ENCODE measurements at places on chromosomes 11 and 22.

- DNase-seq = no peak
Observed at GRCh38 chr11:117145393-117145761, 1.3 kb downstream of the PAFAH1B2 start.

DNA sequence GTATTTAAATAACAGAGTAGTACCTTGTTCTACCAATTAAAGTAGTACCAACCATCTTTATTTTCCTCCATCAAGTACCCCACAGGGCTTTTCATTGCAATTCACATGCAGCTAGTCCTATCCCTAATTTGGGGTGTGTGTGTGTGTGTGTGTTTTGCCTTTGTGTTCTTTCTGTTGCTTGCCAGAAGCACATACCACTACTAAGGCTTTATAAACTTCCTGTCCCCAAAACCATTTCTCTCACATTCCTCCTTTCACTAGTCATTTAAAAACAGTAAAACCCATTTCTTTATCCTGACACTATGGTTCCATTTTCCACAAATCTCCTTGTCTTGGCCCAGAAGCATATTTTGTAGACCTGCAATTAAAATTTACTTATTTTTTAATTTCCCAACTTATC, 54.6 kb downstream of the SLC36A4 start:
- DNase-seq = no peak

DNA sequence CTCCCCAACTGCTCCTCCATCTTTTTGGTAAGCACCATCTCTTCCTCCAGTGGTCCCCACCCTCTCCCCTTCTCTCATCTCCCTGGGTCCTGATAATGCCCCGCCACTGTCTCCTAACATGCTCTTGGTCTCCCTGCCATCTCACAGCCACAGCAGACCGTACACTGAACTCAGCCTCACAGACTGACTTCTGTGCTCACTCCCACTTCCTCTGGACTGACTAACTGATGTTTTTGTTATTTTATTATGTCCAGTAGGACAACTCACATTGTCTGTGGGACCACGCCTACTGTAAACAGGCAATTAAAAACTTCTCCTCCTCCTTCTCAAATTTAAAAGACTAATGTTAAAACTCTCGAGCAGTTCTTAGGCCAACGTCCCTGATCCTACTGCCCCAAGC, 2.6 kb upstream of the GNAZ start:
- no peak for DNase-seq

DNA sequence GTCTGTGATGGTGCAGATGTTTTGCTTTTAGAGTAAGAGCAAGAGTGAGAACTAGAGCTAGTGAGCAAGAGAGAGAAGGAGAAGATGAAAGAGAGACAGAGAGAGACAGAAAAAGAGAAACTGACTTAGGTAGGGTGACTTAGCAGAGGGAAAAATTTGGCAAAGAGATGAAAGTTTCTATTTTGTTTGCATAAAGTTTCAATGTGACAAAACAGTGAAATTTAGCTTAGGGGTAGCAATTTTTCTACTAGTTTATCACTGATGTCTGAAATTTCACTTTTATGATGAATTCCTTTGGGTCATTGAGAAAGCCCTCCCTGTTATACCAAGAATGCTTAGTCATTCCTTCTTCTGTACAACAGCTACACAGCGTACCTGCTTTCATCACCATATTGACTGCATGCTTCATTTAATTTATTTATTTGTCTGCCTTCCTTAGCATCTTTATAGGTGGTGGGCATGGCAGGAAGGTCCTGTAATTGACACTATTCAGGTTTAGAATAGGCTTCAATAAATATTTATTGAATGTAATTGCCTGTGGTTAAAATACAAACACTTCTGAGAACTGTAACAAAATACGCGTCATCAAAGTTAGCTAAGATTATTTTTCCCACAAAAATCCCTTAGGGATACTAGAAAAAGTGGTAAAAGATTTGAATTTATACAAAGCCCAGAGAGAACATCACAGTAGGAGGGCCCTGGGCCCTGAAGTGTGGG, 19.9 kb upstream of the CTSC start:
- no peak for DNase-seq

- DNase-seq = no peak
Observed at GRCh38 chr22:35463231-35463933, 63.4 kb downstream of the MCM5 start.

DNA sequence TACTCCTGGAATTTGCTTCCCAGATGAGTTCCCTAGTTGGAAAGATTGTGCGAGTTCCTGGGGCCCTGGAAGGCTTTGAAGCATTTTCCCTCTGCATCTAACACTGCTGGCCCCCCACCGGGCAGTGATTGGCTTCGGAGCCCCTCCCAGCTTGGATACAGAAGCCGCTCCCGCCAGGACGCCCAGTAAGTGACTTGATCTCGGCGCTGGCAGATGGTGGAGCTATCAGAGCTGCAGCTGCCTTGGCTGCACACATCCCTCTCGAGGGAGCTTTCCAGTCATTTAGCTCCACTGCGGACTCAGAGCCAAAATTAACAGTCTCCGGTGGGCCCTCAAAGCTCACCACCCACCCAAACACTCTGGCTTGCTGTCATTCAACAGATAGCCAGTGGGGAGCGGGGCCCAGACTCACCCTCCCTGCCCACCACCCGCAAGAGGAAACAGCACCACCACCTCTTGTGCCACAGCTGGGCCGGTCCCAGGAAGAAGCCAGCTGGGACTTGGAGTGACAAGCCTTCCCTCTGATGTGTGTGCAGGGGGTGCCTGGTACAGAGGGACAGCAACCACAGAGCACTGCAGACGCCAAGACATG, 162.3 kb downstream of the TRIM29 start:
- DNase-seq = no peak

DNA sequence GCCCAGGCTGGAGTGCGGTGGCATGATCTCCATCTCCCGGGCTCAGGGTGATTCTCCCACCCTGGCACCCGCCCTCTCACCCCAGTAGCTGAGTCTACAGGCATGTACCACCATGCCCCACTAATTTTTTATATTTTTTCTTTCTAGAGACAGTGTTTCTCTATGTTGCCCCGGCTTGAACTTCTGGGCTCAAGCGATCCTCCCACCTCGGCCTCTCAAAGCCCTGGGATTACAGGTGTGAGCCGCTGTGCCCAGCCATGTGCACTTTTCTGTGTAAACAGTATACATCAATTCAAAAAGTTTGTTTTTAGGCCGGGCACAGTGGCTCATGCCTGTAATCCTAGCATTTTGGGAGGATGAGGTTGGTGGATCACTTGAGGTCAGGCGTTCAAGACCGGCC, 14.7 kb downstream of the GRIK4 start:
- no peak for DNase-seq

Measured in effector memory CD8-positive, alpha-beta T cell (primary cell).